ENCODE measurements at places on chromosomes 5 and 9.

- no peak for DNase-seq
Measured at GRCh38 chr5:865168-865521, 14.4 kb upstream of the ZDHHC11 start.

DNA sequence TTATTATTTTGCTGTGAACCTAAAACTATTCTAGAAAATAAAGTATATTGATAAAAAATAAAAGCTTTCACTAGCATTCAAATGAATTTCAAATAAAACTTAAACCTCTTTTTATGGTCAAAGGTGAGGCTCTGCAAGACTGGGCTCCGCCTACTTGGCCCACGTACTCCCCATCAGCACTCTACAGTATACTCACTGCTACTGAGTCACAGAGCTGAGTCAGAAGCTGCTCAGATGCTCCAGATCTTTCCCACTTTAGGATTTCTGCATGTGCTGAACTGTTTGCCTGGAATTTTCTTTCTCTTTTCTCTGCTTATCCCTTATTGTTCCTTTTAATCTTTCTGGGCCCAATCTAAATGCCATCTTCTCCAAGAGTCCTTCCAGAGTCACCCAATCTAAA is 331.9 kb upstream of the CCNG1 start:
- DNase-seq = no peak

GRCh38 chr9:29659014-29659413 is 2085.7 kb upstream of the C9orf72 start:
- DNase-seq = no peak

GRCh38 chr9:105646879-105647594 is 15.2 kb upstream of the TAL2 start:
- DNase-seq = no peak

DNA sequence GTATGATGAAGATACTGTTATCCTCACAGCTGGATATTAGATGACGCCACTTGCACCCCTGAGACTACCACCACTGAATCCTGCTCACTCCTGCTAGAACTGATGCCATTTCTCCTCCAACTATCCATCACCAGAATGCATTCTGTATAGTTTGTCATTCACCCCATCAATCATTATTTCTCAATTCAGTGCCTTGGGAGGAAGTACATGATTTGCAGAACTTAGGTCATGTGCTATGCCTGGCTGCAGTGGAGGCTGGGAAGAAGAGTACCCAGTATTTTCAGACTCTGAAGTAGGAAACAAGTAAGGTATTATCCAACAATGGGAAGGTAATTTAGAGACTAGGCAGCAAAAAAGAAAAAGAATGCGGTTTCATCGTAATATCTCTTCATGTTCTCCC is 26.2 kb upstream of the HSD17B4 start:
- no peak for DNase-seq

DNA sequence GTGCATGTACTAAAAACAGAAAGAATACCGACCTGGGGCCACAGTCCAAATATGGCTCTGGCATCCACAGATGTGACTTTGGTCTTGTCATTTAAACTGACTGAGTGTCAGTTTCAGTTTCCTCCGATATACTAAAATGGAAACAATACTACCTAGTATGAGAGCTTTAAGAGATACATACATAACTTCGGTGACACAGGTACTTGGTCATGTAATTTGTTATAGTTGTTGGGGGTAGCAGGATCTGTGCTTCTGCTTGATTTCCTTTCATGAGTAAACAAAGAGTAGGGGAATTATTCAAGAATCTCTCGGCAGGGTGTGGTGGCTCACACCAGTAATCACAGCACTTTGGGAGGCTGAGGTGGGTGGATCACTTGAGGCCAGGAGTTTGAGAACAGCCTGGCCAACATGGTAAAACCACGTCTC is 32.1 kb downstream of the MTMR12 start:
- DNase-seq = no peak

- DNase-seq = no peak
Measured at GRCh38 chr5:129631961-129632360, 115.9 kb upstream of the MINAR2 start.

- DNase-seq = no peak
Measured at GRCh38 chr9:14719231-14719923, 3.2 kb downstream of the CER1 start.

GRCh38 chr5:56838409-56839039 is 23.2 kb downstream of the MAP3K1 start:
- no peak for DNase-seq

DNA sequence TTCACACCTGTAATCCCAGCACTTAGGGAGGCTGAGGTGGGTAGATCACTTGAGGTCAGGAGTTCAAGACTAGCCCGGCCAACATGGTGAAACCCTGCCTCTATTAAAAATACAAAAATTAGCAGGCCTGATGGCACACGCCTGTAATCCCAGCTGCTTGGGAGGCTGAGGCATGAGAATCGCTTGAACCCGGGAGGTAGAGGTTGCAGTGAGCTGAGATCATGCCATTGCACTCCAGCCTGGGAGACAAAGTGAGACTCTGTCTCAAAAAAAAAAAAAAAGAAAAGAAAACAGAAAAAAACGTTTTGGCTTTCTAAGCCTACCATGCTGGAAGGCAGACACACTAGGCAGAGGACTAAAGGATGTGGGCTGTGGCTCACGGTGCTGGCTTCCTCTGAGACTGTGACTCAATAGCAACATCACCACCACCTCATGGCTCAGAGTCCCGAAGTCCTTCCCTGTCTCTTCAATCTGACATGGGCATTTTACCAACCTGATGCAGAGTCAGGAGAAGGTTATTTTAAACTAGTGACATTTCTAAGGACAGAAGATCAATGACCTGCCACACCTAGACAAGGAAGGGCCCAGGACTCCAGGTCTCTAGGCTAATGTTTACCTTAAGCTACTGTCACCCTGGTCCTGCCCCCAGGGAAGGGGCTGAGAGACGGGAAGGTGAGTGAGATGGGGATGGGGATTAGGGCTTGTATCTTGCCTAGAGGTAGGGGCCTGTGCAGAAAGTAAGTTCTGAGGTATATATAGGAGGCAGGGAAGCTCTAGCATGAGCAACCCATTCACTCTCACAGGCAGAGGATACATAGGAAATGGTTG is 3.7 kb downstream of the ECSCR start:
- peak; percentile 53 for DNase-seq

DNA sequence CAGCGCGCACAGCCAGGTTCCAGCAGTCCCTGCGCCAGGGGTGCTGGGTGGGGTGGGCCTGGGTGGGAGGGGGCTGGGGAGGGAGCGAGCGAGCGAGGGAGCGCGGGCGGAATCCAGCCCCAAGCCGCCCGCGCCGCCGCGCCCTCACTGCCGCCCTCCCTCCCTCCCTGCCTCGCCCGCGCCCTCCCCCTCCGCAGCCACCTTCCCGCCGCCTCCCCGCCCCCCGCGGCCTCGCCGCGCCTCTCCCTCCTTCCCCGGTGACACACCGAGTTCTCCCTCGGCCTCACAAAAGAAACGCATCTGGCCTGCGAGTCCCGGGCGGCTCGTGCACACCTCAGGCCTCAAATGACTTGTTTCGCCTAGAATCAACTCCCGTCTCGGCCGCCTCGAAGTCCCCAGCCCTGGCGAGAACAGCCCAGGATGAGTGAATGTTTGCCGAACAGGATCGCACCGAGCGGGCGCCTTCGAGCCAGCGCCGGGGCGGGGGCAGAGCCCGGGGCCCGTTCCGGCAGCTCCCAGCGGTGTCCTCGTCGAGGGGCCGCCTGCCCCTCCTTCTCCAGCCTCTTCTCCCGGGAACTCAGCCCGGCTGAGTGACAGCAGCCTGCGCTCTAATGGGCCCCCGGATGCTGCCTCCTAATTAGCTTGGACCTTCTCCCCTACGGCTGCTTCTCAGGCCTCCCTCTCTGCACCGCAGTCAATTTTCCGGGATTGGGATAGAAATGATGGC is 371 bp upstream of the PITX1 start:
- no peak for DNase-seq

- DNase-seq = peak; percentile 32
Measured at GRCh38 chr9:129068990-129069861, 11.7 kb upstream of the DOLPP1 start.

- DNase-seq = no peak
Measured at GRCh38 chr5:60295423-60295822, 401.9 kb upstream of the PDE4D start.

DNA sequence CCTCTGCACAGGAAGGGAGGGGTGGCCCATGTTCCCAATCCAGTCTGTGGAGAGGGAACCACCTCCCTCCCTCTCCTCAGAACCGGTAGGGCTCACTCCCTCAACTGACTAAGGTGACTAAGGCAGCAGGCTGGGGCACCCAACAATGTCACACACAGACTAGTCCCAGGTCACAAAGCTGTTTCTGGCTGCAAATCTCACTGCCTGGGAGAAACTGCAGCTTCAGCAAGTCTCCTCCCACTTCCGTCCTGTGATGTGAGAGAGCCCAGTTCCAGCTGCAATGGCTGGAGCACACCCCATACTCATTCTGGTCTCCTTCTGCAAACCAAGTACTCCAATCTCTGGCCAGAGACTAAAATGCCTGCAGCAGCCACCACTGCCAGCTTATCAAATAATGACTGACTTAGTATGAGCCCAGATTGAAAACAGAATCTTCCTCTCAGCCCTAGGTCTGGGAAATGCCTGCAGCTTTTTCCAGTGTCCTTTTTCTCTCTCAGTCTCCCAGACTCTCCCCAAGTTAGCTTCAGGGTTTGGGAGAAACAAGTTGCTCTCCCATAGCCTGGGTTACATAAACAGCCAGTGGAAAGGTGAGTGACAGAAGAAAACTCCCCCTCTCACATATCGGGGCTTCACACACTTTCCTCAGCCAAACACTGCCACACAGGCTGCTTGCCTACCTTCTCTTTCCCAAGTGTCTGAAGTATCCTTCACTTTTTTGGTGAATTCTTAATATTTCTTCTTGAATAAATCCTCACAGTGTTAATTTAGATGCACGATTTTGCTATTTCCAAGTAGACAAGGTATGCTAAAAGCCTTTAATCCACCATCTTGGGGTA is 247.4 kb upstream of the RASA1 start:
- no peak for DNase-seq

DNA sequence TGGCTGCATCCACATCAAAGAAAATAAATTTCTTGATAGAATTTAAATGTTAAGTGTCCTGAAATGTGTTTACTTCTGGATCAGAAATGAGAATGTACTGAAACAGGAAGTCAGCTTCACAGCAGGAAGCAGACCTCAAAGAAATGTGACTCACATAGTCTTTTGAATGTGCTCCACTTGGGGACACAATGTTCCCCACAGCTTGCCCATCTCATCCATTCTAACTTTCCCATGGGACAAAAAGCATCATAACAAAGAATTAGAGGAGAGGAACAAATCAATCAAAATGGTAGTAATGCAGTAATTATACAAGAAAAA is 85.7 kb downstream of the GRAMD2B start:
- DNase-seq = no peak

DNA sequence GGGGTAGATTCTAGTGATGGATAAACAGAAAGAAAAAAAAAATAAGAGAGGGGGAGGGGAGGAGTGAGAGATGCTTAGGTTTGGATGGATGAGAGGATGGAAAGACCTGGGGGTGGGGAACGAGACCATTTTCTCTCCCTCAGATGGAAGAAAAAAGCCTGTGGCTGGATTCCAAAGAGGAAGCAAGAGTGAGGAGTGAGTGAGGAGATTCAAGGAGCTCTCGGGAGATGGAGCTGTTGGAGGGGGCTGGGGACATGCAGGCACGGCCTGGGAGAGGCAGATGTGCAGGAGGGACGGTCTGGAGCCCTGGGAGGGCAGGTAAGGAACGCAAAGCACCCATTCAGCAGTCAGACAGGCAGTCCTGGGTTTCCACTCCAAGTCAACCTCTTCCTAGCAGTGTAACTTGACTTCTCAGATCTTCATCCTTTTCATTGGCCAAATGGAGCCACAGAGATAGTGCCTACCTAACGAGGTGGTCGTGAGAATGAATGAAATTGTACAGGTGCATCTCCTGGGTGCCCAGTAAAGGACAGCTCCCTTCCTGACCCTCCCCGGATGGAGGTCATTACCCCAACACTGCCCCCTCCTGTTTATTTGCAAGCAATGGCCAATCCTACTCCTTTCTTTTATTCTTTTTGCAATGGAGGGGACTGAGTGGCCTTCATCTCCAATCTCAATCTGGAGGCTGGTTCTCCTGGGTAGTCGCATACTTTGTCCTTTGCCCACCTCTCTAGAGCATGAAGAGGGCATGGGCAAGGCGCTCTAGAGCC is 52.2 kb downstream of the PCDH1 start:
- DNase-seq = no peak

DNA sequence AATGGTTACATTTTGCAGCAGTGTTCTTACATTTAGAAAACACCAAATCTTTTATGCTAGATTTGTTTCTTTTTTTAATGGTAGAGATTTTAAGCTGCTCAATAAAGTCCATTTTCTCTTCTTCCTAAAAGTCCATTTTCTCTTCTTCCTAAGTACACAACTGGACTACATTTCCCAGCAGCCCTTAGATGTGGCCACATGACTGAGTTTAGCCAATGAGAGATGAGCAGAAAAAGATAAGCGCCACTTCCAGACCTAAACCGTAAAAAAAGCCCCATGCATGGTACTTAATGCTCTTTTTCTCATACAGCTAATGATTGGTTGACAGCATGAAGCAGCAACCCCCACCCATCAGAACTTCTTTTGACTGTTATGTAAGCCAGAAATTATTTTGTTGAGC is 206.7 kb downstream of the FAM114A2 start:
- no peak for DNase-seq

DNA sequence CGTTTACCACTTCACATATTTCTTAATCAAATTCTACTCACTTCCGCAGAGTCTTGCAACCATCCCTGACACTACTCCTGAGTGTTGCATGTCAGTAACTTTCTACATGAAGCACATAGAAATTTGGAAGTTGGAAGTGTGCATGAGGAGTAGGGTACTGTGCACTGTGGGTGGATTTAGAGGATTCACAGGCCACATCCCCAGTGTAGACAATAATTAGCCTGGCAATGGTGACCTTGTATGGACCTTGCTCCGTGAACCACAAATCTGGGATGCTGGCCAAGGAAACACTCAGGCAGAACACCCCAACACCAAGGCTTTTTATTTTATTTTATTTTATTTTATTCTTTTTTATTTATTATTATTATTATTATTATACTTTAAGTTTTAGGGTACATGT is 25.5 kb downstream of the CTSL start:
- DNase-seq = no peak

DNA sequence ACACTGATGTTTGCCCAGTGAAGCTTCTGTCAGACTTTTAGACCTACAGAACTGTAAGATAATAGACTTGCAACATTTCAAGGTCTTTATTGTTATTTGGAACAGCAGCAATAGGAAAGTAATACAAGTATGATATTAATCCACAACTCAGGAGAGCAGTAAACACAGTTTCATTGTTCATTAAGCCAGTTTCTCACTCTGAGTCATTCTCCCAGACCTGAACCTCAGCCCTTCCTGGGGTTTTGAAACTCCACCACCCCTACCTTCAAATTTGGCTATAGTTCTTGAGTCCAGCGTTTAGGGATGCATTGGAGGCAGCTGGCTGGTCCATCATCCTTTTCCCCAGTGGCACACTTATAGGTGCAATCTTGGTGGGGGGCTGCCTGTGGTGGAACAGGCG is 203.2 kb downstream of the RAB3C start:
- DNase-seq = no peak

DNA sequence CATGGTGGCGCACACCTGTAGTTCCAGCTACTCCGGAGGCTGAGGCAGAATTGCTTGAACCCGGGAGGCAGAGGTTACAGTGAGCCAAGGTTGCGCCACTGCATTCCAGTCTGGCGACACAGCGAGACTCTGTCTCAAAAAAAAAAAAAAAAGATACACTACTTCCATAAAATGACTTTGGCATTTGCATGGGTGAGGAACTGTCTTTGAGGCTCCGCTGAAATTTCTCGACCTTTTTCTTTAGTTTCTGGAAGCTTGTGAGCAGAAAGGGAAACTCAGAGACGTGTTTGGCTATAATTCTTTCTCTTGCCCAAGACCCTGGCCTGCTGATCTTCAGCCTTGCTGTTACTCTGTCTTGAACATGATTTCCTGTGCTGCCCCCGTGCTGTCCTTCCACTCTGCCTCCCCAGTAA is 37.3 kb downstream of the SPIN1 start:
- DNase-seq = no peak

Measured in stimulated activated CD8-positive, alpha-beta memory T cell treated with anti-CD3 and anti-CD28 coated beads, Interleukin-2, amount 100 ng/mL, for 1 hour (primary cell).